AG08396 (cell line): ENCODE measurements at places on chromosomes 4 and X.

- DNase-seq = no peak
Measured at GRCh38 chrX:111013778-111014455, 82.1 kb upstream of the PAK3 start.

- no peak for DNase-seq
Measured at GRCh38 chrX:18036394-18036793, 175.3 kb upstream of the RAI2 start.

- DNase-seq = no peak
Measured at GRCh38 chrX:119646515-119646914, 40.3 kb upstream of the NKRF start.

- DNase-seq = no peak
Measured at GRCh38 chr4:128303986-128304385, 16.4 kb upstream of the PGRMC2 start.

- peak; percentile 37 for DNase-seq
Measured at GRCh38 chrX:48540028-48540375, 488 bp downstream of the TBC1D25 start.

- DNase-seq = no peak
Measured at GRCh38 chrX:51182545-51182944, 150.1 kb upstream of the NUDT10 start.

GRCh38 chr4:163920426-163920825 lies 425.9 kb downstream of the TMA16 start:
- no peak for DNase-seq

DNA sequence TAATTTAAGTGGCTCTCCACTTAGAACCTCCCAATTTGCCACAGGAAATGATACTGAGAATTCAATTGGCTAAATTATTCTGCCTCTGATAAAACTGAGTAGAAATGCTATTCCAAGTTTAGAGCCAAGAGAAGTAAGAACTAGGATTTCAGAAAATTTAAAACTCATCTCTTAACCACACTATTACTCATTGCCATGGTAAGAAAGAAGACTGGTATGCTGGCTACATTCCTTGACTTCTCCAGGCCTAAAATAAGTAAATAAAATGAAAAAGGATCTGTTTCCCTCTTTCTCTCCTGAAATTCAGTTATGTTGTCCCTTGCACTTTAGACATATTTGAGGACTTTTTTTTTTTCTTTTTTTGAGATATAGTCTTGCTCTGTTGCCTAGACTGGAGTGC lies 23.3 kb downstream of the ZNF280C start:
- peak; percentile 36 for DNase-seq

DNA sequence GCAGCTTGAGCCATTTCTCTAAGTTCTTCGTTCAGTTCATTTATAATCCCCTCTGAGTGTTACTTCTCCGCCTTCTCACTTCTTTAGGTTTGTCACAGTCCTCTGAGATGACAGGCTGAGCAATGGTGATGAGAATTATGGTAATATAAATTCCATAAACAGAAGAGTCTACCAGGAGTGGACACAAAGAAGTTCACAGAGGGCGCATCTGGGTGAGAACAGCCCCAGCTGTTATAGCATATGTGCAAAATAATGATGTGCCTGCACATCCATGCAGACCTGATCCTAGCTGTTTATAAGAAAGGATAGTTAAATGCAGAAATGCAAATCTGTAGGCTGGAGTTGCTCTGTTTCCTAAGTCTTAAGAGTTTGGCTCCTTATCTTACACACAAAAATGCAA lies 377.5 kb downstream of the KCNIP4 start:
- DNase-seq = no peak

DNA sequence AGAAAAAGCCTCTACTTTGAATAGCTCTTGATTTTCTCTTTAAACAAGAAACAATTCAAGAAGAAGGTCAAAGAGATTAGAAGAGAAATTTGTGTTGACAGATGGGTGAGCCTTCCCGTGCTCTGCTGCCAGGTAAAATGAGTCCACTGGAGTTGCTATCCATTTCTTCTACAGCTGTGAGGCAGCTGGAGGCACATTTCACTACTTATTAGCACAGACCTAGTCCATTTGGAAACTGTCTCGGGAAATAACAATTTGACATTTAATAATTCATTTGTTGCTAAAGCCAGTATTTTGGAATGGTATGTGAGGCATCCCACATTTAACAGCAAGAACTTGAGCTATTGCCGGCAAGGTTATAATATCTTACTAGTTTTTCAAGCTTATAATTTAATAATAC lies 396.8 kb upstream of the GRIA3 start:
- no peak for DNase-seq

GRCh38 chrX:39774774-39775328 lies 322.9 kb downstream of the BCOR start:
- no peak for DNase-seq

DNA sequence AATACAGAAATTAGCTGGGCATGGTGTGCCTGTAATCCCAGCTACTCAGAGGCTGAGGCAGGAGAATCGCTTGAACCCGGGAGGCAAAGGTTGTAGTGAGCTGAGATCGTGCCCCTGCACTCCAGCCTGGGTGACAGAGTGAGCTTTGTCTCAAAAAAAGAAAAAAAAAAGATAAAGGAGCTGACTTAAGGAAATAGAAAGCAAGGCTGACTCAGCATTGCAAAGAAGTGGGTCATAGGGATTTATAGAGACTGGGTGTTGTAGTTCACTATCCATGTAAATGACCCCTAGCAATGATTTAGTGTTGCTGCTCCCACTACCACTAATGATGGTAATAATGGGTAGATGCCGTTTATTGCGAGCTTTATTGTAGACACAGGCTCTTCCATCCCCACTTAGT lies 47.6 kb downstream of the ADD1 start:
- no peak for DNase-seq

- DNase-seq = no peak
Measured at GRCh38 chr4:176404621-176405020, 84.9 kb downstream of the SPCS3 start.

- no peak for DNase-seq
Measured at GRCh38 chr4:126338548-126338947, 1023.8 kb downstream of the FAT4 start.

GRCh38 chr4:162245051-162245450 lies 81.3 kb upstream of the FSTL5 start:
- no peak for DNase-seq

GRCh38 chr4:101846550-101846949 lies 56.0 kb downstream of the BANK1 start:
- DNase-seq = no peak

DNA sequence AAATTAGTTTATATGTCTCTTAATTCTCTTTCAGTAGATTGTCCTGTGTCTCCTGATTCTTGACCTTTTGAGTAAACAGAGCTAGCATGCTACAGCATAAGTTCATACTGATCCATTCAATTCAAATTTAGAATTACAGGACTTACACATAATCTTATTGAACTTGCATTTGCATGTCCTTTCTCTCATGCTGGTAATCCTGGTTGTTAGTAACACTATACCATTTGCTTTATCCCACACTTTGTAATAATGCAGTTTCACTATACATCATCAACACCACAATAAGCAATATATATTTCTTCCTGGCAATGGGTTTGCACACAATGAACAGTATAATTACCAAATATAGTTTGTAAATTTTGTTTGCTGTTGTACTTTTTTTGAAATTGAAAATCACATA lies 937.2 kb upstream of the GRID2 start:
- no peak for DNase-seq

DNA sequence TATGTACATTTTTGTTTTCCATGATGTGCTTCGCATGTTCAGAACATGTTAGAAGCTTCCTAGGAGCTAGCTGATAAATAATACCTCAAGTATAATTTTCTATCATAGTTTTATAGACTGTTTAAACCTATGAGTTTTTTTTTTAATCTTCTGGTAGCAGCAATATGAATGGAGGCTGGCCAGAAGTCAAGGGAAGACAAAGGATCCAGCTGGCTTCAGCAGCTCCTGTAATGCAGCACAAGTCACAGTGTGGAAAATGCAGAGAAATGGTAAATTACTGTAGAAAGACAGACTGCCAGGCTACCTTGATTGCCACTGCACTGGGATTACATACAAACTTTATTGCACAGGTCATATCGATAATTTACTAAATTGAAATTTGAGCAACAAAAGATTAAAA lies 537.9 kb downstream of the IQCM start:
- DNase-seq = no peak

DNA sequence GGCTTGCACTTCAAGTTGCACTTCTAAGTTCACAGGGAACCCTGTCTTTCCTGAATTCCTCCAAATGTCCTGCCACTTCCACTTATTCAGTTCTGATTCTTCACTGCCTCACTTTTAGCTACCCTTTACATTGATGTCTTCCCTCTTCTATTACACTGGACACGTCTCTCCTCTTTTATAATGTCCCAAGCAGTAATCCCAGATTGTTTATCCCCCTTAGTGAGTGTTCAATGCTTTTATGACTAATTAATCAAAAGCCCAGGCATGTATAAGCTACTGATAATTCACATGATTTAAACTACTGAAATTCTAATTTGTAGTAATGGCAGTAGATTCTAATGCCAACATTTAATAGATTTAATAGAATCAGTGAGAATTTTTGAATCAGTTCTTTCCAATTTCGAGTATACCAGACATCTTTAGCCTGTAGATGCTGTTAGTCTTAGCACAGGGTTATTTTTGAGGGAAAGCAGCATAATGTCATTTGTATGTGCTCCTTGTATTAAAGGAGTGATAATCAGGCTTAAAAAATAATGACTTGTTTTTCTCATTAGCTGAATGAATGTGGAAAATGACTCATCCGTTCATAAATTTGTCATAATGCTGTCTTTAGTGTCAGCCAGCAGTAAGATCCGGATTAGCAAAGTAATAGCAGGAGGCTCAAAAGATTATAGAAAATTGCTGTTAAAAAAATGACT lies 703.1 kb downstream of the CENPC start:
- no peak for DNase-seq

GRCh38 chr4:106775636-106776035 lies 260.5 kb downstream of the DKK2 start:
- DNase-seq = no peak

DNA sequence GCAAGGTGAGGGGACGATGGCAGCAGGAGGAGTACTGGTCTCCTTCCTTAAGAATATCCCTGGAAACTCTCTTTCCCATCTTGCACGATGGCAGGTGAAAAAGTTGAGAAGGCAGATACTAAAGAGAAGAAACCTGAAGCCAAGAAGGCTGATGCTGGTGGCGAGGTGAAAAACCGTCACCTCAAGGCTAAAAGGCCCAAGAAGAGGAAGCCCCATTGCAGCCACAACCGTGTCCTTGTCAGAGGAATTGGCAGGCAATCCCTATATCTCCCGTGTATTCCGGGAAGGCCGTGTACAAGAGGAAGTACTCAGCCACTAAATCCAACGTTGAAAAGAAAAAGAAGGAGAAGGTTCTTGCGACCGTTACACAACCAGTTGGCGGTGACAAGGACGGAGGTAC lies 40.0 kb downstream of the CRLF2 start:
- DNase-seq = no peak

DNA sequence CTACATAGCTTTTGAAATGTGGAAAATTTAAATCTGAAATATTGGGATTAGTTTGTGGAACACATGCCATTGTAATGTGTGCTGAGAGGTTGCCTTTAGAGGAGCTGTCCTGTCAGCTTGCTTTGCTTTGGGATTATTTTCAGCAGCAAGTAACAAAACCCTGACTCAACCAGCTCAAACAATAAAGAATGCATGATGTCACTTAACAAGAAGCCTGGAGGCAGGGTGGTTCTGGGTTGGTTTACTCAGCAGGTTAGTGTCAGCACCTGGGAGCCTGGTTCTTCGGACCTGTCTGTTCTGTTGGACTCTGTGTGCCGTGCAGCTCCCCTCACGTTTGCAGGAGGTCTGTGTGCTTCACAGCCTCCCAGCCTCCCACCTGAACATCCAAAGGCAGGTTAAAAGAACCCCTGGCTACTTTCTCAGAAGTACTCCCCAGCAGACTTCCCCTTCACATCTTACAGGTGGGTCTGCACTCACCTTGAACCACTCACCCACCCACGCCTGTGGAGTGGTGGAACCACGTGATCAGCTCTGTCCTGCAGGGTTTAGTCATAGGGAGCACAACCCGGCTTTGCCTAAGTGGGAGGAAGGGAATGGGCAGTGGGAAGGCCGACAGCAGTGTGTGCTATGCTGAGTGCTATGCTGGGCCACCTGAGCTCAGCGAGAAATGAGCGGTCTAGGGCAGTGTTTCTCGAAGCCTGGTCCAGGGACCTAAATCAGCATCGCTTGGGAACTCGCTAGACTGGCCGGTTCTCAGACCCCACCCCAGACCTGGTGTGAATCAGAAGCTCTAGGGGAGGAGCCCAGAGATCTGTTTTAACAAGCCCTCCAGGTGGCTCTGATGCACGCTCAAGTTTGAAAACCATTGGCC lies 20.4 kb downstream of the TMEM131L start:
- DNase-seq = peak; percentile 80

GRCh38 chr4:34566091-34566490 lies 1678.2 kb downstream of the ARAP2 start:
- no peak for DNase-seq

GRCh38 chr4:127521463-127521862 lies 111.3 kb upstream of the INTU start:
- no peak for DNase-seq

DNA sequence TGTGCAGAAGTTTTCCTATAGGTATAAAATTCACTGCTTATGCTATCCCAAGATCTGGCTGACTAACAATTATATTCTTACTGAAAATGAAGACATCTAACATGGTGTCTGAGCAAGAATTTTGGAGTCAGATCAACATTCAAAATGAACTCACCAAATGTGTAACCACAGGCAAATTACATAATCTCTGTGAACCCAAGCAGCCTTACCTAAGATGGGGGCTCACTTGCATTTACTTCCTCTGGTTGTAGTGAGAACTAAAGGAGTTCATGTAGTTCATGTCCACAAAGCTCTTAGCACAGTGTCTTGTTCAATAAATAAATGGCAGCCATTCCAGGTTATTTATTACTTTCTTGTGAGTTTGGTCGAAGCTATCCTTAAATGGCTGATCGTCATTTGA lies 163.9 kb upstream of the LCORL start:
- DNase-seq = no peak

DNA sequence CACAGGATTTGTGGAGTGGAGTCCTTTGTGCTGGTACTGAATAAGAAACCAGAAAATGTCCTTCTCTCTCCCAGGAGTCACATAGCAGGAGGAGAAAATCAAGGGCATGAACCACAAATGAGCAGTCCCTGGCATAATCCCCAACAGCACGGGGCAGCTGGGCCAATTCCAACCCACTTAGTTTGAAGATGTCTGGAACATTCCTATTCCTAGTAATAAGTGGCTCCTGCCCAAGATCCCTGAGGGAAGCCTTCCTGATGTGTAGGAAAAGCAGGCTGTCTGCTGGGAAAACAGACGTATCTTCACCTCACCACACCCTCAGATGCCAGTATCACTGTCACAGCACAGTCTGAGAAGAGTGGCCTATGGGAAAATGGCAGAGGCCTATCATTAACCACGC lies 182.8 kb upstream of the MAP3K15 start:
- no peak for DNase-seq

GRCh38 chr4:2817701-2818350 lies 24.9 kb downstream of the SH3BP2 start:
- peak; percentile 85 for DNase-seq

DNA sequence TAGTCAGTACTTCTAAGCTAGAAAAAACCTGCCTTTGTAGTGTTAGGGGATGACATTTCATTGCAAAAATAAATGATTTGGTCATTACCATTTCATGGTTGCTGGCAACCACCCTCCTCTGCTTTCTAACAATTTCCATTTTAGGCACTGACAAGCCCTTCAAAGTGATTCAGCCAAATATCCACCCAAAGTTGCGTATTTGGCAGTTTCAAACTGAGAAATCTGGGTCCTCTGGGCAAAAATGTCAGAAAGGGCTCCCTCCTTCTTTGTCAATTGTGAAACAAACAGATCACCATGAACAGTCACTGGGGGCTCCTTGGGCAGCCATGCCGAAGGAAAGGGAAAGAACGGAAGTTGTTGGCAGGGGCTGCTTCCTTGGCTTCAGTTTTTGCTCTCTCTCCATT lies 33.0 kb downstream of the PLAC1 start:
- no peak for DNase-seq
